Stimulated activated CD8-positive, alpha-beta memory T cell treated with anti-CD3 and anti-CD28 coated beads, Interleukin-7, amount 100 ng/mL, for 24 hours (primary cell): ENCODE measurements at places on chromosomes 6 and 20.
A peak's percentile ranks its signal among the peaks of the same experiment; 100 is the strongest.

DNA sequence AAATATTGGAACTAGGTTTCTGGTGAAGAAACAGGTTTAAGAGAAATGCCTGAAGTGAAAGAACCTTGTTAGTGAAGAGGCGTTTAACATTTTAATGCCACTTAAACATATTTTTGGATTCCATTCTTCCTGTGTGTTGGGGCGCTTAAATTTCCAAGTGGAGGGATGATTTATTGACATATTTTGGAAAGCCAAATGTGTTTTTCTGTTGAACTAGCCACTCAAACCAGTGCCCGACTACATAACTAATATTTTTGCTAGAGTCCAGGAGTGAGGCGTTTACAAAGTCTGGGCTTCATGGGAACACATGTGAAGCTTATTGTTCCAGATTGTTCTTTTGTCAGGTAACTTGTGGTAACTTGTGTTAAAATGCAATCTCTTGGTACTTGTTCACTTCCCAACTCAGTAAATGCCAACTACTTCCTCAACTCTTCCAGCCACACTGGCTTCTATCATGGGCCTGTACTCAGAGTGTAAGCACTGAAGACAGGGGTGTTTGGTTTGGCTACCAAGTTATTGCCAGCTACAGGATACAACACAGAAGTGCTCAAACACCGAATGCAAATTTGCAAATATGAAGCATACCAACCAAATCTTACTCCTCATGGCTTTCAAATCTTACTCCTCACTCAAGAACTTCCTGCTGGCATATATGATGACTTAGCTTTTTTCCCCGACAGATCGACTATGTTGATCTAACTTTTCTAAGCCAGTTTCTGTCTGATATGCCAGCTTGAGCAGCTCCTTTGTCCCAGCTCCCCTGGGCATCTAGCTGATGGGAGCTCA lies 2.0 kb upstream of the ZNFX1 start:
- DNase-seq: no peak

DNA sequence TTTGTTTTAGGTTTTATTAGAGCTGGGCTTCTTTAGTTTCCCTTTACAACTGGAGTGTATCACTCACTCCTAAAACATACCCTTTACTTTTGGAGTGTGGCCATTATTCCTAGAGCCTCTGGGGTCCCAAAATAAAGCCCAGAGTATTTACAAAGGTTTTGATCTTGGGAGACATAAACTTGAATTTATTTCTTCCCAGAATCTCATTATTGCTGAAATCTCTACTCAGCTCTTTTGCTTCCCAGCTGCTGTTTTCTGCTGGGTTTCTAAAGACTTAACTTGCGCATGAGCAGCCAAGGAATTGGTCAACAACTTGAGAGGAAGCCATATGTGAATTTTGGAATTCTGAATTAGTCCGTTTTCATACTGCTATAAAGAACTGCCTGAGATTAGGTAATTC lies 94.5 kb upstream of the NRSN1 start:
- no peak for DNase-seq

DNA sequence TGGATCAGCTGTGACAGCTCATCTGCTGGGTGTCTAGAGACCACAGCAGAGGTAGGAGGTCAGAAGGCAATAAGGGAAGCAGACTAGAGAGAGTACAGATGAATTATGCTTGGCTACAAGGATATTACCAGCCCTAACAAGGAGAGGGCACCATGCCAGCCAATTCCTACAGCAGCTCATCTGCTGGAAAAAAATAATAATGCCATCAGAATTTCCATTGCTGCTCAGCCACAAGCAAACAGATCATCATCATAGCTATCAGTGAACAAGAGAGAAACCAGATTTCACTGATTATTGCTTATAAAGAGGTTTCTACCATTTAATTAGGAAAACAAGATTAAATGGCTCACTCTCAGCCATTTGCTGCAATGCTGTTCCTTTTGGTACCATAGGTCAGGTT lies 66.5 kb downstream of the PSMG4 start:
- no peak for DNase-seq

- DNase-seq: no peak
Measured at GRCh38 chr6:166848979-166849748, 107.2 kb downstream of the RNASET2 start.

GRCh38 chr6:2353412-2354137 lies 108.2 kb upstream of the GMDS start:
- peak; percentile 21 for DNase-seq

- DNase-seq: no peak
Measured at GRCh38 chr20:1306316-1307135, 22.4 kb downstream of the SDCBP2 start.

- DNase-seq: no peak
Measured at GRCh38 chr6:21608601-21609000, 15.1 kb downstream of the SOX4 start.

DNA sequence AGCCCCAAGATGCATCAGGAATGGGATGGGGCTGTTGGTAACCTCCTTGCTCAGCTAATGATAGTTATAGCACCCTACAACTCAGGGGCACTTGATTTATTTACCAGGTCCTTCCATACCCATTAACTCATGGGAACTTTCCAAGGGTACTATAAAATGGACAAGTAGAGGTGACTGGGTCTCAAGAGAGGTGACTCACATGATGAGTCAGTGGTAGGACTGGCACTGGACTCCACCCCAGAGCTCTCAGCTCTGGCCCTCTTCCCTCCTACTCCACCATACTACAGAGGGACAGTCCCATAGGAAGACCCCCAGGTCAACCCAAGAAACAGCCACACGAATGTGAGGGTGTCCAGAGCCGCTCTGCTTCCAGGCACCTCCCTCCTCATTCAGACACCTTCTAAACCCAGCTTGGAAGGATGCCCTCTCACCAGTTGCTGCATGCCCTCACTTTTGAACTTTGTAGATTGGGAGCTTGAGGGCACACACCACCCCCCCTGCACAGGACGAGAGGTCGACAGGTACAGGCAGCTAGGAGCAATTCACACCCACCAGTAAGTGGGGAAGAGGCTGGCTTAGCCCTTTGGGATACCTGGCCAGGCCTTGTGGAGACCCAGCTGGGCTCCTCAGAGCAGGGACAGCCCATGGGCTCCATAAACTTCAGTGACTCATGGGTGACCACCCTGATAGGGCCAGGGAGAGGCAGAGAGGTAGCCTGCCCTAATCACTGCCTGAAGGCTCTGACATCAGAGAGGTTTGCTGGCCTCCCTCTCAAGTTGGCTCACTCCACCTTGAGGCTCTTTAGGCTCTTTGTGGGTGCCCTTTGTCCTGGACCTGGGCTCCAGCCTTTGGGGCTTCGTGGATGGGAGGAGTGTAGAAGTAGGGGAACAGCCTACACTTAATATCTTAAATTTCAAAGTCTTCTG lies 81.6 kb upstream of the MLN start:
- no peak for DNase-seq

DNA sequence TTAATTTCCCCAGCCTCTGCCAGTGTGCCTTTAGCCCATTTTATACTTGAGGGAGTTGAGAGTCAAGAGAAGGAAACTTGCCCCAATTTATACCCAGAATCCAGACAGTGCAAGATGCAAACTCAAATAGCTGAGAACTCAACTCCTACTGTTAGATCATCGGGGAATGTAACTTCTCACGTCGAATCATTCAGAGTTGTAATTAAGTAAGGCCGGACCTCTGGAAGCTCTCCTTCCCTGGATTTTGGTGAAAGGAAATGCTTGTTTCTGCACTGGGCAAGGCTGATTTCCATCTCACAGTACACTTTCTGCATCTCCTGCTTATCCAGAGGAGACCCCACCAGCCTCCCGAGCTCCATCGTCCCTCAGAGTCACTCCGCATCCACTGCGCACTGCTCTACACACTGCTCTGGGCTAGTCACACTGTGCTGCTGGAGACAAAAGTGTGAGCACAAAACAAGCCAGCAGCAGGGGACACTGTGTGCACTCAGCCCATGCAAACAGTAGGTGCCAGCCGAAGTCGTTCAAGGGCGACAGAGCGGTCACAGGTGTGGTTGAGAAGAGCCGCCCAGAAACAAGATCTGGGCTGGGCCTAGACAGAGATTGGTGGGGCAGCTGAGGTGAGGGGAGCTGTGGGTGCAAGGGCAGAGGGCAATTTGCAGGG lies 150.4 kb upstream of the QKI start:
- no peak for DNase-seq

GRCh38 chr6:26594730-26595632 lies 1.8 kb upstream of the ABT1 start:
- DNase-seq: no peak

DNA sequence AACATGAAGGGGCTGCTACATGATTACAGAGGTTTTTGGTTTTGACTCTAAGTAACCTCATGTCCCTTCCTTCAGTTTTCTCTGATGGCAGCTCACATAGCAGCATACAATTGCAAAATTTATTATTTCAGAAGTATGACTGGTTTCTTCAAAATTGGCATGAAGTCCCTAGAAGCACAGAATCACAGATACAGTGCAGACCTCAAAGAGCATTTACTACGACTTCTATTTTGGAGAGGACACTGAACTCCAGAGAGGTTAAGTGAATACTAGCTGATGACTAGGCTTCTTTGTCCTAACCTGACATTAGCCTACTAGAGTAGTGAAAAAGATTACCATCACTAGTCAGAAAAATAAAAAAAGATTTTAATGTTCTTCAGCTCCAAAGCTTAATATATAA lies 664.3 kb downstream of the RFPL4B start:
- DNase-seq: no peak

GRCh38 chr6:90131125-90131524 lies 165.5 kb downstream of the BACH2 start:
- DNase-seq: no peak

DNA sequence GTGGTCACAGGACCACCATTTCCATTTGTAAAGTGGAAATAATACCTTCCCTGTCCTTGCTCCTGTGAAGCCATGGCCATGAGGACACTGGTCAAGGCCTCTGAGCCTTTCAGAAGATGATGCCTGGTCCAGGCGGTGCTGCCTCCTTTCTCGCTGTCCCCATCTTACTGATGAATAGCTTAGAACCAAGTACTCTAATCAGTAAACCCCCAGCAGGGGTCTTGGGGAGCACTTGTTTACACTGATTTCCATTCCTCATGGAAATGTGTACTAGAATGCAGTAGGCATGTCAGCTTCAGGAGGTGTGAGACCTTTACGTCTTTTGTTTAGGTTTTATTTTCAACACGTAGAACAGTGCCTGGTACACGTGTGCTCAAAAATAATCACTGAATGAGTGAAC lies 75.1 kb downstream of the DZANK1 start:
- DNase-seq: no peak

- DNase-seq: no peak
Measured at GRCh38 chr20:51637241-51637640, 94.7 kb upstream of the NFATC2 start.

- no peak for DNase-seq
Measured at GRCh38 chr6:54971825-54972224, 125.3 kb downstream of the FAM83B start.

DNA sequence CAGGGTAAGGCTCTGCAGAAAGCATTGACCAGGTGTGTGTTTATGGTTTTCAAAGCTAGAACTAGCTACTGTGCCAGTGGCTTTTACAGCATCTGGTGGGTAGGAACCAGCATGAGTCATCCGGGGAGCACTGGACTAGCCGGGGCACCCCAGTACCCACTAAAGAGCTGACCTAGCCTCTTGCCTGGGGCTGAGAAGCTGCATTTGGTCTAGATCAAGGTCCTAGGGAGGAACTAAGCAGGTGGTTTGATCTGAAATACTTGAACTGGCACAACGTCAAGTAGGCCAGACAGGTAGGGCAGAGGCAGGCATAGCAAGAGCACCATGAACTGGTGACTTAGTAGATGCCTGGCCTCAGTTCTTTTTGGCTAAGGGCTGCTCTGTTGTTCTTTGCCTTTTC lies 109.8 kb upstream of the PTPRK start:
- no peak for DNase-seq

DNA sequence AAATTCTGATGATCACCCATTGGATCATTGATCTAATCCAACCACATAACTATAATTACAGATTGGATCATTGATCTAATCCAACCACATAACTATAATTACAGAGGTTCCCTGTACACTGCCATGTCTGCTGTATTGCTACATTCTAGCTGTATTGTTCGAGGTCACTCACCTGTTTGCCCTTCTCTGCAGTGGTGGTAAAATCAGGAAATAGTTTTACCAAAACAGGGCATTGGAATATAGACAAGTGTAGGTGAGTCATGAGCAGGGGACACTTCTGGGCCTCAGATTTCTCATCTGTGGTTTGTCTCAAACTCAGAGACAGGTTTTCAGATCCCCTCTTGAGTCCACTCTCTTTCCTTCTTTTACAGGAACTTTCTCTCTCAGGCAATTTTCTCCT lies 9.0 kb upstream of the AFDN start:
- DNase-seq: no peak

- DNase-seq: no peak
Measured at GRCh38 chr6:19806971-19807396, 30.2 kb upstream of the ID4 start.

DNA sequence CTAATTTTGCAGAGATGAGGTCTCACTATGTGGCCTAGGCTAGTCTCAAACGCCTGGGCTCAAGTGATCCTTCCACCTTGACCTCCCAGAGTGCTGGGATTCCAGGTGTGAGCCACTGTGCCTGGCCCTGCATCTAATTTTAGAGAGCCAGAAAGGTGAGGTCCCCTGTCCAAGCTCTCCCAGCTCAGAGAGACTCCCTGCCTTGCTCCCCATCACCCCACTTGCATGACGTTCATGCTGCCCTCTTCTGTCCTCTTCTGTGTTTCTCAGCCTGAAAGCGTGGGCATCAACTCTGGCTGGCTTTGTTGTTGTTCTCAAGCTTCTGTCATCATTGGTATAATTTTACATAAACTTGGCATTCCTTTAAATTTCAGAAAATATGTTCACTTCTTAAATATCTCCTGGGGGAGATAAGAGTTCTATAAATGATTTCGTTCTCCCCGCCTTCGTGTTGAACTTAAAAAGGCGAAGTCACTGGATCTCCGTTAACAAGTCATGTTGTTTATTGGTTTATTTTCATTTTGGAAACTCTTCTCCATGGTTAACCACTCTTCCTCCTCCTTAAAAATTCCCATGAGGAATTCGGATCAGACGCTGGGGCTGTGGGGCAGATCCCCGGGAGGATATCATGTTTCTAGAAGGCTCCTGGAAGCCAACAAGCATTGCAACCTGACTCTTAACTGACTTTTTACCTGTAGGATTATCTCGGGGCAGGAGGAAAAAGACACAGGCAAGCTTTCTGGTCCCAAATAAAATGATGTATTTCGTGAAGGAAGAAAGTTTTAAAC lies 13.2 kb upstream of the PARD6B start:
- DNase-seq: no peak

DNA sequence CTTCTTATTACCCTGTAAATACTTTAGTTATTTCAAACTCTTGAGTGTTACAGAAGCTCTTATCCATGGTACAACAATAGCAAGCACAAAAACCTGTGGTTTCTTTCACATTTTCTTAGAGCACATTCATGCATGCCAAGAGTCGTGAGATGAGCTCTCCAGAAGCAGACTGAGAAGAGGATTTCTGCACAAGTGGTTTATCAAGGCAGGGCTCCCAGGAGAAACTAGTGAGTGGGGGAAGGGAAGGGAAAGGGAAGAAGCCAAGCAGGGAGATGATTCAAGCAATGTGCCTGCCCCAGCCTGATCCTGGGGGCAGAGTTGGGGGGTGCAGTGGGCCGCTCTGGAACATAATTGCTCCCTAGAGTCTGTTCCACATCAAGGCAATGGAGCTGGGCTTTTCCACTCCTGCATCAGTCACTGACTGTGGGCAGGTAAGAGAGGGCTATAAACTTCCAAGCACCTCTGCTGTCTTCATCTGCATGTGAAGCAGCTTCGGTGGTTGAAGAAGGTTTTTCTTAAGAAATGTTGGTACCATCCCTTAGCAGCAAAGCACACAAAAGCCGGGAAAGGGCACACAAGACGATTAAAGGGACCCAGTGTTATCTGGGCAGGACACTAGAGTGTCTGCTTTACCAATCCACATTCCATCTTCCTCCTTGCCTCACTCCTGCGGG lies 152.1 kb downstream of the PLCB4 start:
- no peak for DNase-seq

GRCh38 chr20:63217706-63218105 lies 1.8 kb upstream of the YTHDF1 start:
- no peak for DNase-seq
